Cerebellum (tissue), 4 donors: ENCODE measurements at places on chromosomes 7 and 10.
A peak's percentile ranks its signal among the peaks of the same experiment; 100 is the strongest.

GRCh38 chr10:91643700-91644099, 10.8 kb upstream of the PPP1R3C start:
- DNase-seq = no peak

GRCh38 chr7:143048827-143049226, 3.3 kb upstream of the OR6V1 start:
- DNase-seq = no peak

- DNase-seq = peak; percentile 66
These were observed 42.8 kb downstream of the FOXL3 start for GRCh38 chr7:332646-333392.

GRCh38 chr10:7649673-7650300, 17.0 kb downstream of the ITIH5 start:
- no peak for DNase-seq
